ENCODE measurements at places on chromosomes 6 and 20. TPM values are rescaled to one million over a fixed set of nuclear protein-coding genes. Genes with fewer than 3 reads are reported as not detected.

GRCh38 chr6:35376281-35376680 lies 33.9 kb downstream of the PPARD start:
- no peak for DNase-seq

DNA sequence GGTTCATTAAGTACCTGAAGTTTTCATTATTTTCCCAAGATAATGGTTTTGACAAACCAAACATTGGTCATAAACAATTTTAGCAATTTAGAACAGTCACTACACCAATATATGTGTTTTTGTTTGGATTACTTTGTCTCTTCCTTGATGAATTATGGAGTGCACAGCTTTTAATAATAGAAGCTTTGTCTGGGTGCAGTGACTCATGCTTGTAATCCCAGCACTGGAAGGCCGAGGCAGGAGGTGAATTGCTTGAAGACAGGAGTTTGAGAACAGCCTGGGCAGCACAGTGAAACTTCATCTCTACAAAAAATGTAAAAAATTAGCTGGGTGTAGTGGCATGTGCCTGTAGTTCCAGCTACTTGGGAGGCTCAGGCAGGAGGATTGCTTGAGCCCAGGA lies 89.4 kb upstream of the ANKEF1 start:
- DNase-seq: peak; percentile 8

- DNase-seq: no peak
Measured at GRCh38 chr6:44733126-44733525, 345.6 kb downstream of the CDC5L start.

- no peak for DNase-seq
Measured at GRCh38 chr6:31352683-31353383, 4.1 kb downstream of the HLA-B start.

GRCh38 chr6:20840675-20841074 lies 306.4 kb downstream of the CDKAL1 start:
- peak; percentile 66 for DNase-seq

GRCh38 chr20:20831794-20832193 lies 119.3 kb upstream of the RALGAPA2 start:
- DNase-seq: no peak

GRCh38 chr20:609371-609964 lies 641 bp downstream of the TCF15 start:
- no peak for DNase-seq

GRCh38 chr20:40341561-40341960 lies 347.5 kb downstream of the MAFB start:
- no peak for DNase-seq

GRCh38 chr6:105179244-105180065 lies at the start of gene POPDC3:
Gene POPDC3, minus strand, starts transcription at chr6:105180014. Its CDS starts 18,105 bp downstream, at chr6:105161909.
- peak; percentile 54 for DNase-seq

GRCh38 chr6:6730831-6731230 lies 142.3 kb downstream of the LY86 start:
- peak; percentile 94 for DNase-seq

DNA sequence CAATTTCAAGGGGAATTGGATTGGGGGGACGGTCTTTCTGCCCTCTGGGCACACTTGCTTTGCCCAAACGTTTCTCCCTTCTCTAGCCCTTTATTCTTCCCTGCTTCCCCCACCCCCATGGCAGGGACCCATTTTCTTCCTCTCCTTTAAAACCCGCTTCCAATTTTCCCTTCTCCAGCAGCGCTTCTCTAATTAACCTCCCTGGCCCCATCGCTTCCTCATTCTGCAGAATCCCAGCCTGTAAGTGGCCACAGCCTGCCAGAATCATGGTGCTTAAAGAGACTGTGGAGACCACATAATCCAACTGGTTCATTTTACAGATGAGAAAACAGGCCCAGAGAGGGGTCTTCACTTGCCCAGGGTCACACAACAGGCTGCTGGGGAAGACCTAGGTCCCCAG lies 61.4 kb downstream of the CPNE5 start:
- no peak for DNase-seq

GRCh38 chr20:1569415-1569881 lies 11.9 kb upstream of the SIRPD start:
- DNase-seq: peak; percentile 56

- no peak for DNase-seq
Measured at GRCh38 chr20:57382516-57382915, 8.7 kb upstream of the RBM38 start.

Gene TBC1D32
- total RNA-seq: 45.5 TPM

Gene REPS1
- 42.6 TPM for total RNA-seq

Gene CD83
- total RNA-seq: 2.9 TPM

Gene ZSCAN12
- total RNA-seq: 6.5 TPM

Gene HMGN3
- 42.3 TPM for total RNA-seq

Gene CALHM5
- total RNA-seq: 6.8 TPM

Gene HRH3
- not detected for total RNA-seq

Gene SPATA25
- 2.1 TPM for total RNA-seq

Measured in fibroblast of the aortic adventitia (primary cell).